Cardiac ventricle fibroblast (primary cell): ENCODE measurements at places on chromosomes 1 and 21. TPM values are rescaled to one million over a fixed set of nuclear protein-coding genes. Genes with fewer than 3 reads are reported as not detected.

The FCRL3 gene
- not detected in 2 replicates for total RNA-seq

The AIRE gene
- total RNA-seq, result not detected in 2 replicates

The FRRS1 gene
- total RNA-seq, result 4.4 and 5.6 TPM in 2 replicates

The THEM5 gene
- total RNA-seq, result not detected in 2 replicates

The TMOD4 gene
- 1.1 TPM in 1 of 2 replicates, not detected in the other for total RNA-seq

The RUNX3 gene
- not detected in 2 replicates for total RNA-seq

The TMEM82 gene
- total RNA-seq, result not detected in 2 replicates

The RPE65 gene
- total RNA-seq, result not detected in 2 replicates

The ZYG11A gene
- total RNA-seq, result 0.06 and 0.78 TPM in 2 replicates

The LAPTM5 gene
- 1.2 and 1.3 TPM in 2 replicates for total RNA-seq

The FAM131C gene
- 0.75 TPM in 1 of 2 replicates, not detected in the other for total RNA-seq

The CD5L gene
- total RNA-seq, result not detected in 2 replicates

The RGS4 gene
- total RNA-seq, result 421 TPM in 2 replicates

The PIK3R3 gene
- 0.50 and 0.88 TPM in 2 replicates for total RNA-seq

The DNASE2B gene
- total RNA-seq, result not detected in 2 replicates

The OR2T33 gene
- not detected in 2 replicates for total RNA-seq

The VHLL gene
- total RNA-seq, result not detected in 2 replicates

The PAPPA2 gene
- 0.31 and 0.54 TPM in 2 replicates for total RNA-seq

The ZNF648 gene
- total RNA-seq, result not detected in 2 replicates

The SPRR2A gene
- total RNA-seq, result not detected in 2 replicates

The ALPL gene
- total RNA-seq, result 98.3 and 104 TPM in 2 replicates

The PLA2G2C gene
- total RNA-seq, result not detected in 2 replicates

The FCGR1A gene
- total RNA-seq, result not detected in 2 replicates

The LRRC38 gene
- not detected in 2 replicates for total RNA-seq

The TINAGL1 gene
- total RNA-seq, result 9.4 and 12.2 TPM in 2 replicates
